Colonic mucosa (tissue), 4 donors: ENCODE measurements at places on chromosomes 3 and 15. TPM values are rescaled to one million over a fixed set of nuclear protein-coding genes. Genes with fewer than 3 reads are reported as not detected.

The ALCAM gene
- total RNA-seq: 29.6 TPM

- no peak for DNase-seq
These were observed 67.6 kb downstream of the EFCAB12 start for GRCh38 chr3:129360705-129361460.

GRCh38 chr3:94494992-94495391, 432.1 kb downstream of the NSUN3 start:
- DNase-seq: no peak

The USP19 gene
- 59.1 TPM for total RNA-seq

The FOXB1 gene
- total RNA-seq: not detected

DNA sequence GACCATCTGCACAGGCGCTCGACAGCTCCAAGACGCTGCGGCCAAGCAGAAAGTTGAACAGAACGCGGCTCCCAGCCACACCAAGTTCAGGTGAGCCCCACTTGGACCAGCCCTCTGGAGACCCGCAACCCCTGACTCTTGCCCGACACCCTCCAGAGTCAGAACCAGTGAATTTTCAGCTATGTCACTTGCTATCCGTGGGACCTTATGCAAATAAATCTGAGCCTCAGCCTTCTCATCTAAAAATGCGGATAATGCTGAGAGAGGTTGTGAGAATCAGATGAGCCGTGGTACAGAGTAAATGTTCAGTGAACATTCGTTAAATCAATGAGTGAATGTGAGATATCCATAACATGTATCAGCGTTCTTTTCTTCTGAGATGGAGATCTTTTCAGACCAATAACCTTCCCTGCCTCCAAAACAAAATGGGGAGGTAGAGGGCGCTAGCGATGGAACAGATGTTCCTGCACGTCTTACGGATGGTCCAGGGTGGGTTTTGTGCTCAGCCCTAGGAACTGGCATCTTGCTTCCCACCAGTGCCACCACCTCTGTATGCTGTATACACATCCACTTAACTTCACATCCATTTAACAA, 524 bp downstream of the MRPS11 start:
- DNase-seq: peak; percentile 30

DNA sequence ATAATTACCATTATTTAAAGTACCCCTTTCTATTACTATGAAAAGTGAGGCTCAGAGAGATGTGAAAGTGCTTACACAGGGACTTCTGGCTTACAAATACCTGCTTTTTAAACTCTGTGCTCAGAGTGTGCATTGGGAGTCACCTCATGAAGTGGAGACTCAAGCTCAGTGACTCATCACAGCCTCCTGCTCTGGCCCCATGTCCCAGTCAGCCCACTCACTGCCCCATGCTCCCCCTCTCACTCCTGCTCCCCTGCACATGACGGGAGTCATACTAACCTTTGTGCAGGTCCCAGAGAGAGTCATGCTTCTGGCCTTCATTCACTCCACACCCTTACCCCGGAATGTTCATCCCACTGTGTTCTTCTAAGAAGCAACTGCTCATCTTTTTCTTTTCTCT, 20.2 kb downstream of the CCR1 start:
- DNase-seq: no peak

DNA sequence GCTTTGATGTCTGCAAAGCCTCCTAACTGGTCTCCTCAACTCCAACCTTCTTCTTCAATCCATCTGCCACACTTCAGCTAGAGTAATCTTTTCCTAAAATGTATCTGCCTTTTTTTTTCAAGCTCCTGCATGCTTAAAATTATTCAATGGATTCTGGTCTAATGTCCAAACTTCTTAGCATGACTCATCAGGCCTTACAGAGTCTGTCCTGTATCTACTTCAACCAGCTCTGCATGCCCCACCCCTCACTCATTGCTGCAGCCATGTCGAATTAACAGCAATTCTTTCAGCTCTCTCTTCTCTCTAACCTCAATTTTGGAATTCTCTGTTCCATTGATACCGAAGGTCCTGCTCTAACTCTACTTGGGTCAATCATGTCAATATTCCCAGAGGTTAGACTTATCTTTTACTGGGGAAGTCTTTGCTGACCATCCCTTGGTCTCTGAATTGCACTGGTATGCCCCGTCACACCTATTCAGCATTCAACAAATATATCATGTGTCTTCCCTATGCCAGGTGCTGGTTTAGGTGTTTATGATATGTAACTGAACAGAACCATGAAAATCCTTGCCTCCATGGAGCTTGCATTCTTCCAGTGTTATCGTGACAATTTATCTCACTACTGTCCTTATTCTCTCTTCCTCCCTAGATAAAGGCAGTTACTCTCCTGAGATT, 88.5 kb upstream of the NANOGP8 start:
- DNase-seq: no peak

DNA sequence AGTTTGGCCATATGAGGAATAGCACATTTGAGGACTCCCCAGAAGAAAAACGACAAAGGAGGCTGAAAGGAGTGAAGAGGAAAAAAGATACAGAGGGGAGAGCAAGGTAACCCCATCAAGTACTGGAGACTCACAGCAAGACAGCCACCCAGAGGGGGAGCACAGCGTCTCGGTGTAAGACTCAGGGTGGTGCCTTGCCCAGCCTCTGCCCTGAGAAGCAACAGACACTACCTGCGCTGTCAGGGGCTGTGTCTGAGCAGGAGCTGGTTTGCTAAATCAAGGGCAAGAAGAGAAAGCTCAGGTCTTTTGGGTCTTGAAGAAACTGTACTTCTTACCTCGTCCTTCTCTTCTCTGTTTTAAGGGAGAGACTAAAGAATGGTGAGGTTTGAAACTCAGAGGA, 27.9 kb downstream of the FBXO45 start:
- DNase-seq: no peak
